NCI-H510A (cell line): ENCODE measurements at places on chromosomes 12 and 14.

GRCh38 chr12:185576-185955, 28.4 kb downstream of the SLC6A12 start:
- DNase-seq, result no peak

- DNase-seq, result no peak
Measured at GRCh38 chr12:1102791-1103450, 111.9 kb downstream of the ERC1 start.

- DNase-seq, result no peak
Measured at GRCh38 chr14:71709987-71710386, 222.2 kb upstream of the RGS6 start.

GRCh38 chr14:102630405-102630804, 38.0 kb downstream of the RCOR1 start:
- DNase-seq, result no peak

DNA sequence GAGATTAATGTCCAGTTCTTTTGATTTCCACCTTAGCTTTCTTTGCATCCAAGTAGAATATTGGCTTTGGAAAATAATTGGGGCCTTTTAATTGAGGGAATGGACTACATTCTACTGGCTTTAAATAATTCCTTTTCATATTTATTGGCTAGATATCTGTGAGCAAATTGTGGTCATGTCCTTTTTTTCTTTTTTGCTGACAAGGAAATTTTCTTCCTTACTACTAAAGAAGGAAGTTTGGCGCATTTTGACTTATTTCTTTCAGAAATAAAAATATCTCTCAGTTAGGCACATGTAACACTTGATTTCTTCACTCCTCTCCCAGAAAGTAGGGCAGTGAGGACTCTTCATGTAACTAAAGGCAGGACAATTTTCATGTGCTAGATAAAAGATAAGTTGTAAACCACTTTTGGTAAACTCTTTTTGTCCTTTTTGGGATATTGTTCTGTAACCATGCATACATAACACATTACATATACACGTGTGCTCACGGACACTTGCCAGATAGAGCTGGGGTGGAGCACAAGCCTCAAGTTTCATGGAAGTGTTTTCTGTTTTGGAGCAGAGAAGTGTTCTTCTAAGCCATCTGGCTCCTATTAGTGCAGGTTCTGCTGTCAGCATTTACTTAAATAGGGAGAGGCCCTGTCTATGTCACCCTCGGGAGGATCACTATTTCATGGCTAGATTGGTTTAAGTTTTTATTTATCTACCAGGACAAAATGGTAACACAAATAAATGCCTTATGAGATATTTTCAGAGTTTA, 85.1 kb upstream of the LRIG3 start:
- DNase-seq, result no peak

GRCh38 chr14:61475316-61475715, 153.9 kb downstream of the PRKCH start:
- DNase-seq, result peak; percentile 34

- DNase-seq, result no peak
Measured at GRCh38 chr12:106115440-106115839, 23.3 kb downstream of the NUAK1 start.

DNA sequence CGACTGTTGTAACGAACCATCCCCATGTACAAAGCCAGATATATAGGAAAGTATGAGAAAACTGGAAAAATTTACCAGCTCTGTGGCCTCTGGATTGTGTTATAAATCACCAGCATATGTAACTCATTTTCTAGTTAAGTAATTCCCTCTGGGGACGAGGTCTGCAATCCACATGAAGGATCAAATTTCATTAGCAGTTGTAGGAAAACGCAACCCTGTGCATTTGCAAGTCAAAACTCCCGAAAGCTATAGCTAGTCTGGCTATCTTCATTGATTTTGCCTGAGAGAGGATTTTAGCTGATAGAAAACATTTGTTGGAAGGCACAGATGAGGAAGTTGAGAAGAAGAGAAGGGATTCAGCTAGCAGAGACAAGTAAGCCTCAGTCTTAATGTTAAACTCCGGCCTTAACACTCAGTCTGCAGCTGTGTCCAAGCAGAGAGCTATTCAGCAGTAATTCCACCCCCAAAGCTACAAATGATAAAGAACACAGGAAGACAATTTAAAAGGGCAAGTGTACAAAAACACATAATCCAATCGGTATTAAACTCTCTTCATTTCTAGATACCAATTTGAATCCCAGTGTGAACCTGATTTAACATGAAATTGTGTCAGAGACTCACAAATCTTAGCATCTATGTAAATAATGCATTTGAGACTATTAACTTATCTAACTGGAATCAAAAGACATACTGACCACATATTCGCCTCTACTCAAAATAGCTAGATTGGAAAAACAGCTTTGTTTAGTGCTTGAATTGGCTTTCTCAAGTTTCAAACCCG, 54.2 kb upstream of the CERS5 start:
- DNase-seq, result no peak

- DNase-seq, result no peak
Measured at GRCh38 chr14:54610051-54610977, 43.4 kb downstream of the SAMD4A start.

GRCh38 chr12:12915656-12916055, 24.3 kb downstream of the GPRC5A start:
- no peak for DNase-seq

GRCh38 chr12:16008421-16008824, 97.3 kb downstream of the DERA start:
- DNase-seq, result no peak

GRCh38 chr14:50667684-50667995, 466 bp downstream of the SAV1 start:
- peak; percentile 33 for DNase-seq

DNA sequence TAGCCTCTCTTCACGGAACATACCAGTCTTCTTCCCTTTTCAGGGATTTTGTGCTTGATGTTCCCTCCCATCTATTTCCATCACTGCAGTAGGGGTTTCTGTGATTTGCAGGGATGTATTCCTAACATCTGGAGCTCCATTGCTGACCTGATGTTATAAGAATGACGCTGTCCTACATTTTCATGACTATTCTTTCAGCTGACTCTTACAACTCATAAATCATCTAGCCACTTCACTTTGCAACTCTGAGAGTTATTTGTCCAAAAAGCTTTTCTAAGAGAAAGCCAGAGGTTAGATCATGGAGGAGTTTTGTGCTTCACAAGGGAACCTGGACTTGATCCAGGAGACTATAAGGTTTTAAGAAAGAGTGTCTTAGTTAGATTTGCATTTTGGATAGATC, 116.6 kb upstream of the FAR2 start:
- no peak for DNase-seq
